Left lung (tissue), 14 donors: ENCODE measurements at places on chromosomes 4 and X. TPM values are rescaled to one million over a fixed set of nuclear protein-coding genes. Genes with fewer than 3 reads are reported as not detected.
A peak's percentile ranks its signal among the peaks of the same experiment; 100 is the strongest.

- no peak for DNase-seq
Observed at GRCh38 chr4:18935659-18936345, 914.2 kb upstream of the LCORL start.

DNA sequence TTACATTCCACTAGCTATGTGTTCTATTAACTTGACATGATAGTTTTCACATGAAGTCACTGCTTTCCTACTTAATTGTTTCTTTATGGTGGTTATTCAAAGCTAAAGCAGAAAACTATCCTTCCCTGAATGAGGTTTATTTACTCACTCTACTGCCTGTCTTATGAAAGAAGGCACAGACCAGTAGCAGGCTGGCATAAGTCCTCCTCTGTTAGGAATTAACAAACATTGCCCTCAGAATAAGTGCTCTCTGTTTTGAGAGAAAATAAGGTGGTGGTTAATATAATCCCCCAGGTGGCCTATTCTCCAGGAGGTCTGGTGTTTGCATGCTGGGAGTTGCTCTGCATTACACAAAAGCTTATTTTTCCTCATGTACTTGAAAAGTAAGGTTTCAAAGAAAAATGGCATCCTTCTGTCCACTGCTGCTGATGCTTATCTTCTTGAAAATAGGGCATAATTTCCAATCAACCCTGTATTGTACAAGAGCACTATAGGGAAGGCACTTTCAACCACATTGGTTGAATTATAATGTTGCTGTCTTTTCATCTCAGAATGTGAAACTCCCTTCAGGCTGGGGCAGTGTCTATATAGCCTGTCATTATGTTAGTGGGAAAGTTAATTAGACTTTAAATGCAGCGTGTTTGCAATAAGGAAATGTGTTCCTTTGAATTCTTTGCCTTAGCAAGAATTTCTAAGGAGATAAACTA lies 119.7 kb upstream of the TBC1D9 start:
- DNase-seq: no peak

DNA sequence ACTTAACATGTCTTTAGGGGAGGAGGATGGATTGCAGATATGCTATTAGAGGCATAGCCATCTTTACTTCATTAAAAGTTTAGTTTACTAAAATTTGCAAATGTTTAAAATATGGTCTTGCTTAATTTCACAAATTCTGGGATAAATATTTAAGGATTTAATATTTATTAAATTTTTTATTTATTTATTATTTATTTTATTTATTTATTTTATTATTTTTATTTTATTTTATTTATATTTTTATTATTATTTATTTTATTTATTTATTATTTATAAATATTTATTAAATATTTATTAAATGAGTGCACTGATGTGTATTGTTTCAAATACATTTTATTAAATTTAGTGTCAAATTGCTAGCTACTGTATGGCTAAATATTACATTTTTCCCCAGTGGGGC lies 46.0 kb downstream of the FAT4 start:
- DNase-seq: no peak

DNA sequence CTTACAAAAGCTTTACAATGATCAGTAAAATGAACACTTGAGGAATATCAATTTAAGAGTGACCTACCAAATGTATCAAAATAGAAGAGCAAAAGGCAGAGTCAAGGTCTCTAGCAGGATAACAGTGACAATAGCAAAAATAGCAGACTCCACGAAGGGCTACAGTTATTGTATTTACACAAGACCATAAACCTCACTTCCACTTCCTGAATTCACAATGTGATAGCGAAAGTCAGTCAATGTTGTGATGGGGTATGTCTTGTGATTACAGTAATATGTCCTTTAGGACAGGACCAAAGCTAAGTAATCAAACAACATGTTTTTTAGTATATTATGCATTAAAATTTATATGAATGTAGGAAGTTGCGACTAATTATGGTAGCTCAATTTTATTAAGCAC lies 139.6 kb downstream of the IQCM start:
- DNase-seq: no peak

GRCh38 chrX:54715621-54716020 lies 82.4 kb downstream of the ITIH6 start:
- no peak for DNase-seq

- DNase-seq: no peak
Observed at GRCh38 chr4:92215476-92215875, 88.3 kb upstream of the GRID2 start.

DNA sequence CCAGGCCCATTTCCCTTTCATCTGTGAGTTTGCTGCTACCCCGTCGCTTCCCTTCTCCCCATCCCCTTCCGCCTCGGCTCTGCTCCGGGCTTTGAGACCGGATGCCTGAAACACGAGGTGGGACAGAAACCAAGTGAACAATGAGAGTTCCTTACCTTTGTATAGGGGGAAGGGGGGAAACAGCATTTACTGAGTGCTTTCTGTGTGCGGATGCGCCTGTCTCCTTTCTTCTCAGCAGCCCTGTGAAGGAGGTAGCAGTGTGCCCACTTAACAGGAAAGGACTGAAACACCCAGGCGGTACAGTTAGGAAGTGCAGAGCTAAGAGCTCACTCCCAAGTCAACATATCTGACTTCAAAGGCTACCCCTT lies 43.2 kb upstream of the TMSB15B start:
- DNase-seq: no peak

GRCh38 chr4:146814750-146815149 lies 130.9 kb downstream of the TTC29 start:
- no peak for DNase-seq

GRCh38 chr4:149891426-149891825 lies 75.8 kb upstream of the IQCM start:
- DNase-seq: no peak

DNA sequence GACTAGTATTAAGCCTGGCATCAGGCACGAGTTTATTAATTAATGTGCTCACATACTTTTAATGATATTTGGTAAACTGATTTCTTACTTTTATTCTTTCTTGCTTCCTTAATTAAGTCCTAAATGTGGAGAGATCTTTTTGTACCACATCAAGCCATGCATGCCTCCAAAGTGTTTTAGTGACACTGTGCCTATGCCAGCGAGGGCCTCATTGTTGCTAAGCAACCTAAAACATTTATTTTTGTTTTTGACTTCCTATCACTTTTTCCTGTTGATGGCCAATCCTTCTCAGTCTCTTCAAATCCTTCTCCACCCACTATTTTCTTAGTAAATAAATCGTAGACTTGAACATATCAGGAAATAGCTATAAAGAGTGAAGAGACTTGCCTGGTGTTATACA lies 5.5 kb upstream of the NSUN7 start:
- no peak for DNase-seq

DNA sequence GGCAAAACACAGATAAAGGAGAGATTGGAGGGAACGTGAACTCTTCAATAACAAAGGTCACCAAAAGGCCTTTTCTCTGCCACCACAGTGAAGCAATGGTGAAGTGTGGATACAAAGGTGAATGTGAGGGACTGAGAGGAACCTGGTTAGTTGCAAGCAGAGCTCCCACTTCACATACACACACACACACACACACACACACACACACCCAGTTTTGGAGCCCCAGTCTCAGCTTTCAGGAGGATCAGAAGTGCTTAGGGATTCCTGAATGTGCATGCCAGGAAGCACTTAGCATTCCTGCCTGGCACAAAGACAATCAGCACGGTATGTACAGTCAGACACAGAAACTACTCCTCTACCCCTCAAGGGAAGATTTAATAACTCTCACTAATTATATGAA lies 71.5 kb downstream of the ARHGEF9 start:
- no peak for DNase-seq

GRCh38 chrX:19532709-19533108 lies 17.4 kb upstream of the MAP3K15 start:
- no peak for DNase-seq

DNA sequence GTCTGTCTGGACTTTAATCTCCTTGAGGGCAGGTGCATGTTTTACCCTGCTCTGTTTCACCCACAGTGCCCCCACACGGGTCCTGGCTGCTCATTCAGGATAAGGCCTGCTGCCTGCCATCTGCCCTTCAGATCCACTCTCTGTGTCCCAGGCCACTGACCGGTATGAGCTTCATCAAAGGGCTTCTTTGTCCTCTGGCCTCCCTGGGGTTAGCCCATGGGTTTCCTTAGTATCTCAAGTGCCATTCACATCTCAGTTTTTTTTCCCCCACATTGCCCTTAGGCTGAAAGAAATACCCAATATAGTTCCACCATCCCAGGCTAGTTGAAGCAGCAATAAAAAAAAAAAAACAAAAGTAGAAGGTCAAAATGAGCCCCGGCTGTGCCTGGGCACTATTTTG lies 9.3 kb downstream of the CD99L2 start:
- no peak for DNase-seq

DNA sequence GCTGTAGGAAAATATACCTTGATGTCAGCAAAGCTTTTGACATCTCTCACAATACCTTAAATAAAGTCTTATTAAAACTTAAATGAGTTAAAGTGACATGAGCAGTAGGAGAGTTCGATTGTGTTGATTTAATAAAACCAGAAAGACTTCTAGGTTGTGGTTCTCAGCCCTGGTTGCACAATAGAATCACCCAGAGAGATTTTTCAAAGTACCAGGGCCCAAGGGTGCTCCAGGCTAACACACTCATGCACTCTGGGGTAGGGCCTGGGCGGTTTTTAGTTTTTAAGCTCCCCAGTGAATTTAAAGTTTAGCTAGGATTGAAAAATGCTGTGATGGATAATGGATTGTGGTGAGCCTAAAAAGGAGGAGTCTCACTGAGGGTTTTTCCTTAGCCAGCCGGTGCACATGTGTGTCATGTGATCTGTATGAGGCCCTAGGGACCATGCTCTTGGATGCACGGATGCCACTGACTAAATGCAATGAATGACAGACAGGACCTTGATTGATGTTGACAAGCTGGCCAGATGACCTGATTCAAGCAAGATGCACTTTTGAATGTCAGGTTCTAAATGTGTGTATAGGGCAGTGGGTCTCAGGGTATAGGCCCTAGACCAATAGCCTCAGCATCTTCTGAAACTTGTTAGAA lies 185.0 kb downstream of the PTTG2 start:
- DNase-seq: no peak

GRCh38 chr4:676871-677235 lies 2.5 kb downstream of the MYL5 start:
- DNase-seq: no peak

GRCh38 chr4:102169345-102169744 lies 175.9 kb downstream of the SLC39A8 start:
- no peak for DNase-seq

DNA sequence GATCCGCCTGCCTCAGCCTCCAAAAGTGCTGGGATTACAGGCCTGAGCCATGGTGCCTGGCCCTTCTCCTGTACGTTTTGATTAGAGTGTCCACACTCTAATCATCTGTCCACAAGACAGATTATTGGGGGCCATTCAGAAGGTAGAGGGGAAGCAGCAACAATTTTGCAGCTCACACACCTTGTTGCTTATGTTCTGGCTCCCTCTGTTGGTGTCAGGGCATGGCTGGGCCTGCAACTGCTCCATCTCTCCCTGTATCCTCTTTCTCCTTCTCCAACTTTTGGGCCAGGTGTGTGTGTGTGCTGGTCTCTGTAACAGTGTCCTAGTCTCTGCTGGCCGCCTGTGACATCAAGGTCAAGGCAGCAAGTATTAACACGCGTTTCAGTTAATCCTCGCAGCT lies 125.5 kb upstream of the MBNL3 start:
- no peak for DNase-seq

DNA sequence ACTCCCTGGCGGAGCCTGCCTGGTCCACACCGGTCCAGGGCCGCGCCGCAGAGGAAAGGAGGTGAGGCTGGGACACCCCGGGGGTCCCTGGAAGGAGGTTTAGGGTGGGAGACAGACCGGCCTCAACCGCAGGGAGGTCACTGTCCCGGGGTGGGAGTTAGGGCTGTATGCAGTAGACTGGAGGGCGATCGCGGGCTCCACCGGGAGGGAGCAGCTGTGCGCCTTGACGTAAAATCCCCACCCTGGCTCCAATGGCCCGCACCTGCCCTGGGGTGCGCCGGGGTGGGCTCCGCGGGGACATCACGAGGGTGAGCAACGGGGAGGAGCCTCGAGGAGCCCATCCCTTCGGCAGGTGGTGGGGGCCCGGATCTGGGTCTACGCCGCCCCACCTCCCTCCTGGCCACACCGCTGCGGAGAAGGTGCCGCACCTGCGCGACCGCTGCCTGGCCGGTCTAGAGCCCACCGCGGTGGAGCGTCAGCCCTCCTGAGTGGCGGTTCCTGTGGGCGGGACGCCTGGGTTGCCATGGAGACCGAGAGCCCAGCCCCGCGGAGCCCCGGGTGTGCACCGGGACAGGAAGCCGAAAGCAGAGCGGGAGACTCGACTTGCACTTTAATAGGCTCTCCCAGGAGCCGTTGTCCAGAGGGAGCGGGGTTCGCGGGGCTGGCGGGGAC lies 105.1 kb downstream of the ADRA2C start:
- DNase-seq: peak; percentile 20

- peak; percentile 6 for DNase-seq
Observed at GRCh38 chrX:145190801-145191389, 56.4 kb upstream of the SPANXN1 start.

Gene GRIA3
- total RNA-seq: 0.37 TPM

Gene TIGD4
- total RNA-seq: 0.38 TPM

Gene IL1RAPL1
- not detected for total RNA-seq

Gene HADH
- 40.3 TPM for total RNA-seq

Gene SRPX2
- 25.9 TPM for total RNA-seq

Gene PROM1
- not detected for total RNA-seq

Gene SPANXN3
- not detected for total RNA-seq

Gene AWAT2
- total RNA-seq: not detected

Gene STPG2
- total RNA-seq: 0.76 TPM

Gene GYPE
- total RNA-seq: 2.4 TPM
